ENCODE measurements at places on chromosomes 2 and 18. TPM values are rescaled to one million over a fixed set of nuclear protein-coding genes. Genes with fewer than 3 reads are reported as not detected.

- H3K4me3 ChIP-seq, result no peak overlapping the region
- H3K4me1 ChIP-seq, result peaks cover 18% of the 10 kb centered on the region
- no peaks in the 10 kb centered on the region for H3K36me3 ChIP-seq
- no peak overlapping the region for H3K27ac ChIP-seq
These were observed 51.3 kb downstream of the USP34 start for GRCh38 chr2:61419570-61419969.

- no peak overlapping the region for H3K4me3 ChIP-seq
- no peaks in the 10 kb centered on the region for H3K36me3 ChIP-seq
- no peaks in the 10 kb centered on the region for H3K4me1 ChIP-seq
- H3K27me3 ChIP-seq, result no peaks in the 10 kb centered on the region
- no peak for DNase-seq
- H3K27ac ChIP-seq, result no peak overlapping the region
These were observed 224.9 kb downstream of the INSIG2 start for GRCh38 chr2:118312969-118313756.

DNA sequence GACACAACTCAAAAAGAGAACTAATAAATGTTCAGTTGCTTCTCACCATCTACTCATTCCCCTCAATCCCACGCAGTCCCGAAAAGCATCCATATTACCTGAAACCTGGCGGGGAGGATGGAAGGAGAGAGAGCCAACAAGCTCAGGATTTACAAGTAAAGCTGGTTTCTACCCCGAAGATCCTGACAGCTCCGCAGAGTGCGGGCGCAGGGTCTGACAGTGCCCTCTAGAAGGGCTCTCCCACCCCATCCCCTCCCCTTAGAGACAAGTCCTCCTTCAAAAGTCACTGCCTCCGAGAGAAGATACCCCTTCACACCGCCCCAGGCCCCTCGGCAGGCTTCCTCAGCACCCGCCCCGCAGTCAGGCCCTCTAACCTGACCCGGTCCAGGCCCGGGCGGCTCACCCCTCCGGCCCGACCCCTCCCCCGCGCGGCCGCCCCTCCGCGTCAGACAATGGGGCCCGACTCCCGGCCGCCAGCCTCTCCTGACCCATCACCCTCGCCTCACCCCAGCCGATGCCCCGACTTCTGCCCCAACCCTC, 550 bp downstream of the RAB1A start:
- no peak for DNase-seq
- H3K4me3 ChIP-seq, result peak overlapping the region; percentile 99
- H3K36me3 ChIP-seq, result peaks cover 20% of the 10 kb centered on the region
- peak overlapping the region; percentile 99 for H3K27ac ChIP-seq
- peaks cover 44% of the 10 kb centered on the region for H3K4me1 ChIP-seq

GRCh38 chr18:45651275-45651674, 36.0 kb downstream of the SLC14A2 start:
- no peaks in the 10 kb centered on the region for H3K36me3 ChIP-seq
- H3K27me3 ChIP-seq, result peaks cover 18% of the 10 kb centered on the region
- H3K27ac ChIP-seq, result no peak overlapping the region
- peaks cover 10% of the 10 kb centered on the region for H3K4me1 ChIP-seq
- no peak overlapping the region for H3K4me3 ChIP-seq

DNA sequence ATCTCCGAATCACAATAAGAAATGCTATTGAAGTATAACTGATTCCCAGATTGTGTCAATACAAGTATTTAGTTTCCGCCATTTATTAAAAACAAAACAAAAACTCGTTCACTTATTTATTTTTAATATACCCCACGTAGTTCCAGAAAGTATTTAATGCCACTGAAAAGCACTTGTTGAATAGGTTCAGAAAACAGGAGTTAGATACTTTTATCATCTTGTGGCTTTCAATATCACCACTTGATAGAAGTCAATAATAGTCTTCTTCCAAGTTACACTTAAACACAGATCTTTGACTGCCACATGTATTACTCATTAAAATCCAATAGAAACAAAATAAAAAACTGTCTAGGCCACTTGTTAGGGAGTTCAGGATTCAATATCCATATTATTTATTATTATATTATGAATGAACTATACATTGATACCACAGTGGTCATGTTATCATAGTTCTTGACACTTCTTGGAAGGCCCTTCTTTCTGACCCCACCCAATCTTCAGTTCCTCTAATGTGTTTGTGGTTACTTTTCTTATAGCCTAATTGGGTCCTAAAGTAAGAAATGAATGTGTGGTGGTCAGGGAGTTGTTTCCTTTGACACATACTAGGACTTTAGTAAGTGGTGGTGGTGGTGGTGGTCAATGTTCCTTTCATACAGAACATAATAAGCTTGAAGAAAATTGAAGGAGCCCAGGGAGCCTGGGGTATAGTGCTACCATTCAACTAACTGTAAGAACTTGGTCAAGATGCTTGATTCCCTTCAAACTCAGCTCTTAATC, 221.3 kb upstream of the ITGA4 start:
- peaks cover 9% of the 10 kb centered on the region for H3K4me1 ChIP-seq
- H3K27ac ChIP-seq, result no peak overlapping the region
- DNase-seq, result no peak
- H3K4me3 ChIP-seq, result no peak overlapping the region
- no peaks in the 10 kb centered on the region for H3K36me3 ChIP-seq

DNA sequence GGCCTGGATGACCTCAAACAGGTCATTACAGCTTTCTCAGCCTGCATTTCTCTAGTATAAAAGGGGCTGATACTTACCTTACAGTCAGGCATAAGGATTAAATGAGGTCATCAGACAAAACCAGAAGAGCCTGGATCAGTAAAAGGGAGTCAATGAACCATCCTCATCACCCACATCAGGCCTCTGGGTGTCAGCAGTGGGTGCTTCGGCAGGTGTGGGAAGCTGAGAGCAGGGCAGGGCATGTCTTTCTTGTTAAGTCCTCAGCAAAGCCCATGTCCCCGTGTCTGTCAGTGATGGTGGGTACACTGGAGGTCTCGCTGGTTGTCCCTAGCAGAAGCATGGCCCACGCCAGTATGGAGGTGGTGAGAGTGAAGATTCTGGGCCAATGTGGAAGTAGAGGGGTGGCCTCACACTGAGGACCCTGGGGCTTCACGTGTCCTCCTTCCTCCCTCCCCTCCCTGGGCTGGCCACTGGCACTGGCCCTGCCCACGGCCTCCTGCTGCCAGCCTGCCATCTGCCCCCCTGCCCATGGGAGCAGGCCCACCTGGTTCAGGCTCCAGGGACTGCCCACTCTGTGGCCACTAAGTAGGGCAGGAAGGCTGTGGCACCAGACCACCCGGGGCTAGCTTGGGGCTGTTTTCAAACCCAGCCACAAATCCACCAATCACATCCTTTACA, 4.4 kb downstream of the ADRA2B start:
- peaks cover 39% of the 10 kb centered on the region for H3K27me3 ChIP-seq
- peaks cover 4% of the 10 kb centered on the region for H3K4me1 ChIP-seq
- no peak for DNase-seq
- H3K36me3 ChIP-seq, result peaks cover 7% of the 10 kb centered on the region
- no peak overlapping the region for H3K4me3 ChIP-seq
- H3K27ac ChIP-seq, result no peak overlapping the region

- H3K4me1 ChIP-seq, result peaks cover 59% of the 10 kb centered on the region
- no peak for DNase-seq
- H3K27ac ChIP-seq, result peak overlapping the region; percentile 80
- H3K36me3 ChIP-seq, result no peaks in the 10 kb centered on the region
- H3K4me3 ChIP-seq, result peak overlapping the region; percentile 94
These were observed 1.5 kb downstream of the MAP3K2 start for GRCh38 chr2:127386246-127386645.

- no peak overlapping the region for H3K4me3 ChIP-seq
- H3K27me3 ChIP-seq, result no peaks in the 10 kb centered on the region
- no peak for DNase-seq
These were observed 77.5 kb downstream of the NCK2 start for GRCh38 chr2:105822186-105822585.

- H3K27me3 ChIP-seq, result peaks cover 2% of the 10 kb centered on the region
- no peaks in the 10 kb centered on the region for H3K4me1 ChIP-seq
- no peak overlapping the region for H3K27ac ChIP-seq
- no peak for DNase-seq
- no peak overlapping the region for H3K4me3 ChIP-seq
These were observed 95.7 kb upstream of the POU3F3 start for GRCh38 chr2:104758199-104758620.

DNA sequence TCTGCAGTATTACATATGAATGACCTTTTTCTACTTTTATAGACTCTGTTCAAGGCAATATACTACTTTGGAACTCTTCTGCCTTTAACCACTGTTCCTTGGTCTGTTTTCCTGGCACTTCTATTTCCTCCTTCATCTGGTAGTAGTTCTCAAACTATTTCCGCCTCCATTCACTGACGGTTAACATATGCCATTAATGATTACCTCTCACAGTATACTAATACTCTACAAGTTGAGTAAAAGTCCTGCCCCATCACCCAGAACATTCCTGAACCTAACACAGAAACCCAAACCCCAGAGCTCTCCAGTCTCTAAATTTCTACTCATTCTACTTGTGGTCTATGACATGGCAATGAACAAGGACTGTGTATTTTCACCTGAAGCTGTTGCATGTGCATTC, 4.5 kb downstream of the GFPT1 start:
- peak overlapping the region; percentile 11 for H3K4me3 ChIP-seq
- H3K36me3 ChIP-seq, result peaks cover 24% of the 10 kb centered on the region
- DNase-seq, result no peak
- peak overlapping the region; percentile 37 for H3K27ac ChIP-seq
- H3K4me1 ChIP-seq, result peaks cover 62% of the 10 kb centered on the region

DNA sequence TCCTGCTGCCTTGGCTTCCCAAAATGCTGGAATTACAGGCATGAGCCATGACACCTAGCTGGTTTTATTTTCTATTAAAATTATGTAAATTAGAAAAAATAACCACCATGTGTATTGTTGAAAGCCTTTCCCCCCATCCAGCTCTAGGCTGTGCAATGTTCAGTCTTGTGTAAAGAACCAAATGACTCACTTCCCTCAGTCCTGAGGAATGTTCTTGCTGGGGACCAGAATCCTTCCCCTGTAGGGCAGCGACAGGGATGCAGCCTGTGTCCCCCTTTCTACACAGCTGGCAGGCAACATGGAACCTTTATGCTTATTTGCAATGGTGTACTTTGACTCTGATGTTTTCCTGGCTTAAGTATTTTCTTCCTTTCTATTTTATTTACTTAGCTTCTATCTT, 29.4 kb downstream of the AOX1 start:
- H3K4me3 ChIP-seq, result peak overlapping the region; percentile 15
- peaks cover 39% of the 10 kb centered on the region for H3K36me3 ChIP-seq
- peaks cover 90% of the 10 kb centered on the region for H3K4me1 ChIP-seq
- no peaks in the 10 kb centered on the region for H3K27me3 ChIP-seq
- DNase-seq, result peak; percentile 77

GRCh38 chr18:39951142-39951720, 2003.8 kb upstream of the PIK3C3 start:
- no peaks in the 10 kb centered on the region for H3K36me3 ChIP-seq
- peaks cover 1% of the 10 kb centered on the region for H3K27me3 ChIP-seq
- peaks cover 20% of the 10 kb centered on the region for H3K4me1 ChIP-seq
- no peak overlapping the region for H3K4me3 ChIP-seq
- peak overlapping the region; percentile 50 for H3K27ac ChIP-seq

DNA sequence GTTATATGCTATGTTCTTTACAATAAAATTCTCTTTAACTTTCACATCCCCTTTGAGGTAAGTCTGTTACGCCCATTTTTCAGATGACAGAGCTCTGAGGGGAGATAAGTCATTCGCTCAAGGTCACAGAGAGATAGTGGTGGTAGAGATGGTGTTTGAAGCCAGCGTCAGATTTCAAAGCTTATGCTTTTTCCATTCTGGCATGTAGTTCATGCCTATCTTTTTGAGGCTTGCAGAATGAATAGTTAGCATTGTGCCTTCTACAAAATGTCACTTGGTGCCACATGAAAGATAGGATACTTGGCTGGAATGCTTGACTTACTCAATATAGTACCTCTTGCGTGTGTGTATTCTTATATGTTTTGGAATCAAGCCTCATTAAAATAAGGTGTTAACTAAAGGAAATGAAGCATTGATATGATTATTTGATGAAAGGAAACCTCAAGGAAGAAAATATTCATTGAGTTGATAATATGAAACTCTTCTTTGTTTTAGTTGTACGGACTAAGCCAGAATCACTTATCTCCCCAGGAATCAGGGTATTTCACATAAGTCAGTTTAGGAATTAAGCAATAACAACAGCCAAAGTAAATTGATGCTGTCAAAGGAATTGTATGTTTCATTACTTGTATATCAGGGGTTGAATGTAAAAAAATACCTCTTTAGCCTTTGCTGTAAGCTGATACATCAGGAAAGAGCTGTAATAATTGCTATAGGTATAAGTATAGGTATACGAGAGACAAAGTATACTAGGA, 15.5 kb downstream of the SPATS2L start:
- peaks cover 68% of the 10 kb centered on the region for H3K4me1 ChIP-seq
- DNase-seq, result no peak
- peaks cover 7% of the 10 kb centered on the region for H3K36me3 ChIP-seq
- no peak overlapping the region for H3K4me3 ChIP-seq

DNA sequence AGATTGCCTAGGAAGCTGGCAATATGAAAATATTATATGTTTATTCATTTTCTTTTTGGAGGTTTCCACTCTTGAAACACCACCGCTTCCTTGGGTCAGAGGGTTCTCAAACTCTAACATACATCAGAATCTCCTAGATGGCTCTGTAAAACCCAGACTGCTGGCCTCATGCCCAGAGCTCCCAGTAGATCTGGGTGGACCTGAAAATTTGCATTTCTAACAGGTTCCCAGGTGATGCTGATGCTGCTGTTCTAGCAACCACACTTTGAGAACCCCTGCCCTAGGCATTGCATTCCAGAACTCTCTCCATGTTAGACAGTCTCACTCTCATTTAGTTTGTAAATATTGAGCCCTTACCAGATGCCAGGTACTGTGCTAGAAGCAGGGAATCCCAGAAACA, 139.4 kb downstream of the FAM210A start:
- no peak overlapping the region for H3K4me3 ChIP-seq
- peaks cover 12% of the 10 kb centered on the region for H3K27me3 ChIP-seq
- no peaks in the 10 kb centered on the region for H3K36me3 ChIP-seq
- H3K4me1 ChIP-seq, result no peaks in the 10 kb centered on the region
- H3K27ac ChIP-seq, result no peak overlapping the region

GRCh38 chr18:24227977-24228666, 89.3 kb downstream of the CABYR start:
- H3K36me3 ChIP-seq, result no peaks in the 10 kb centered on the region
- H3K4me3 ChIP-seq, result peak overlapping the region; percentile 2
- DNase-seq, result peak; percentile 31

CNGA3 gene
- total RNA-seq, result 0.69 TPM

CNOT11 gene
- total RNA-seq, result 36.6 TPM

DSG1 gene
- not detected for total RNA-seq

AQP4 gene
- not detected for total RNA-seq

CIB4 gene
- not detected for total RNA-seq

HOXD9 gene
- 3.2 TPM for total RNA-seq

PTGR3 gene
- 40.2 TPM for total RNA-seq

EVX2 gene
- not detected for total RNA-seq

RGPD8 gene
- total RNA-seq, result 4.8 TPM

All from HFFc6 (cell line).